ENCODE measurements at places on chromosomes 3 and 15.

GRCh38 chr3:74075241-74075640 is 450.5 kb upstream of the PDZRN3 start:
- DNase-seq: no peak

GRCh38 chr3:171959532-171960089 is 79.8 kb upstream of the FNDC3B start:
- no peak for DNase-seq

DNA sequence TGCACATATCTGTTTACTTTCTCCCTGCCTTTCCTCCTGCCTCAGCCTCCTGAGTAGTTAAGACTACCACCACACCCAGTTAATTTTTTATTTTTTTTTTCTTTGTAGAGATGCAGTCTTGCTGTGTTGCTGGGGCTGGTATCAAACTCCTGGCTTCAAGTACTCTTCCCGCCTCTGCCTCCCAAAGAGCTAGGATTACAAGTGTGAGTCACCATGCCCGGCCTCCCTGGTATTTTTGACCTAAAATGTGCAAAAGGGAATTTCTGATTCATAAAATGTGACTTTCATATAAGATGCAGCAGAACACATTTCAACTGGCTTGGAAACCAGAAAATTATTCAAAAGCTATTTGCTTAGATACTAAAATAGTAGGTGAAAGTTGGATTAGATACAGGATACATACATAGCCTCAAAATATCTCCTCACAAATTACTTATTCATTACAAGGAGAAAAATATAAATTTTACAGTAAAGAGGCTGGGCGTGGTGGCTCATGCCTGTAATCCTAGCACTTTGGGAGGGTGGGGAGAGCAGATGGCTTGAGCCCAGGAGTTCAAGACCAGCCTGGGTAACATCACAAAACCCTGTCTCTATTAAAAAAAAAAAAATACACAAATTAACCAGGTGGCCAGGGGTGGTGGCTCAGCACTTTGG is 32.0 kb downstream of the MAP4 start:
- DNase-seq: no peak

GRCh38 chr15:89071471-89071870 is 16.8 kb upstream of the ABHD2 start:
- DNase-seq: no peak

GRCh38 chr3:190291994-190292584 is 30.2 kb downstream of the CLDN1 start:
- no peak for DNase-seq

GRCh38 chr3:174362556-174362955 is 496.6 kb upstream of the NAALADL2 start:
- no peak for DNase-seq

- DNase-seq: no peak
These were observed 156.0 kb downstream of the PDE8A start for GRCh38 chr15:85137489-85138168.

GRCh38 chr15:92989470-92989869 is 89.3 kb downstream of the CHD2 start:
- DNase-seq: no peak

DNA sequence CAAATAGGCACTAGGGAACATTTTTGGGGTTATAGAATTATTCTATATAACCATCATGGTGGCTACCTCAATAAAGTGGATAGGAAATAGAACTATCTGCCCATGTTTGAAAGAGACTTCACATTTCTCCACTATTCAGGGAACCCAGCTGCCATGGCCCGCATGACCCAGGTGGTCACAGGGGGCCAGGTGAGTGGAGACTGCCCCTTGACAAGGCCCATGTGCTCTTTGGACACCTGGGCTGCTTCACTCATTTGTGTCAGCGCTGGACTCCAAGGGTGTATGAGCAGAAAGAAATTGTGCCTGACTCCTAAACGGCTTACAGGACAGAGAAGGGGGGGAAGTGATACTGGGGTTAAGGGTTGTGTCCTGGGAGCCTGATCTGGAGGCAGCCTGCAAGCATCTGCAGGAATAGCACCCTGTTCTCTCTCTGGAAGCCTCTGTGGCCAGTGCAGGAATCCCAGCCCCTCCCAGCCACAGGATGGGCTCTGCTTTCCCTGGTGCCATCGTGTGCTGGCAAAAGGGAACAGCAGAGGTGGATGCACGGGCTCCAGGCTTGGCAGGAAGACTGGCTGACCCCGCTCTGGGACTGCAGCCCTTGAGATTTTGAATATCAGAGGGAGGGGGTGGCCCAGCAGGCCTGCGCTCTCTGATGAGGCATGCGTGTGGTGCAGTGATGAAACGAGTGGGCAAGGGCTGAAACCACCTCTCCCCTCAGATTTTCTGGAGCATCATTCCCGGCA is 9.1 kb upstream of the C3orf22 start:
- no peak for DNase-seq

DNA sequence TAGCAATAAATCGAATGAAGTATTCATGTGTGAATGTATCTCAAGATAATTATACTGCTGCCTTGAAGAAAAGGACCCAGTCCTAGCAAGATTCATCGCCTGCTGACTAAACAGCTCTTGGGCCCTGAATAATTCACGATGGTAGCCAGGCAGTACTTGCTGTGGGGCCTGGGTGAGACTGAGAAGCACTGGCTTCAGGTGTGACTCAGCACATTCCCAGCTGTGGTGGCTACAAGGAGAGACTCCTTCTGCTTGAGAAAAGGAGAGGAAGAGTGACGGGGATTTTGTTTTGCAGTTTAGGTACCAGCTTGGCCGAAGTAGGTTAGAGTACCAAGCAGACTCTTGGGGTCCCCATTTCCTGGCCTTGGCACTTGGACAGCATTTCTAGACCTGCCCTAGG is 47.6 kb upstream of the CD200R1L start:
- DNase-seq: no peak

DNA sequence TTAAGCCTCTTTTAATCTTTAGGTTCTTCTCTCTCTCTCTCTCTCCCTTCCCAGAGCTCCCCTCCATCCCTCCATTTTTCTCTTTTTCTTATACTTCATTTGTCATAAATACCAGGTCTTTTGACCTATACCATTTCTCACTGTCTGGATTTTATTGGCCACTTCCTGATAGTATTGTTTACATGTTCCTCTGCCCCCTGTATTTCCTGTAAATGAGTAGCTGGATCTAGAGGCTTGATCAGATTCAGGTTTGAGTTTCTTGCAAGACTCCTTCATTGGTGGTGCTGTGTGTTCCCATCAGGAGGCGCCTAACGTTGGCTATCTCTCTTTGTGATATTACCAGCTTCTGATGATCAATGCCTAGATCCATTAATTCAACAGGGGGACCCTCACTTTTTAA is 42.2 kb downstream of the DAPK2 start:
- no peak for DNase-seq

GRCh38 chr3:100114413-100115030 is at the start of gene FILIP1L:
FILIP1L (minus strand) TSS chr3:100114501.
- no peak for DNase-seq

GRCh38 chr3:196969134-196969659 is 564 bp upstream of the PIGZ start:
- peak; percentile 77 for DNase-seq

- peak; percentile 74 for DNase-seq
These were observed at the start of gene CEMIP for GRCh38 chr15:80778964-80779657. CEMIP (plus strand) TSS chr15:80779370; CDS start chr15:80873880, 94,510 bp downstream.

GRCh38 chr3:50435371-50436113 is 67.9 kb downstream of the CACNA2D2 start:
- no peak for DNase-seq

GRCh38 chr3:128922804-128923459 is 43.5 kb downstream of the ACAD9 start:
- peak; percentile 78 for DNase-seq
